Dermis lymphatic vessel endothelial cell (primary cell): ENCODE measurements at places on chromosomes 6 and 20. TPM values are rescaled to one million over a fixed set of nuclear protein-coding genes. Genes with fewer than 3 reads are reported as not detected.

Gene OOEP
- total RNA-seq, result 0.22 TPM in 1 of 2 replicates, not detected in the other

Gene CD83
- 0.95 and 3.7 TPM in 2 replicates for total RNA-seq

Gene PGC
- total RNA-seq, result not detected in 2 replicates

Gene FNDC1
- 0.09 TPM in 1 of 2 replicates, not detected in the other for total RNA-seq

Gene CTCFL
- not detected in 2 replicates for total RNA-seq

Gene EEF1A2
- total RNA-seq, result 5.8 and 7.9 TPM in 2 replicates

Gene CALHM5
- 1.3 and 2.6 TPM in 2 replicates for total RNA-seq

Gene MYLK4
- total RNA-seq, result 0.60 and 0.87 TPM in 2 replicates

Gene HLA-DRB5
- total RNA-seq, result not detected in 2 replicates

Gene SLC24A3
- 0.34 and 1.8 TPM in 2 replicates for total RNA-seq

Gene BIRC7
- under 0.01 TPM in 1 of 2 replicates, not detected in the other for total RNA-seq
